Renal pelvis (tissue), 12 donors: ENCODE measurements at places on chromosomes 1 and 21.

DNA sequence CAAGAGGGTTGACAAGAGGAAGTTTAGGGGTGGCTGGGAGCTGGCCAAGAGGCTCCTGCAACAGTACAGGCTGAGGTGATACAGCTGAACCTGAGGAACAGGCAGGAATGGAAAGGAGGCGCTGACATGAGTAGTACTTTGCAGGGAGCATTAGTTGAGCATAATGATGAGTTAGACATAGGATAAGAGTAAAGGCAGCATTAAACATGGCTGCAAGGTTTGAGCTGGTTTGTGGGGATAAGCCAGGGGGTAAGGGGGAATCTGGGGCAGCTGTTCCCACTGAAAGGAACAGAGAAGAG, 20.6 kb downstream of the SLC30A10 start:
- DNase-seq = no peak

DNA sequence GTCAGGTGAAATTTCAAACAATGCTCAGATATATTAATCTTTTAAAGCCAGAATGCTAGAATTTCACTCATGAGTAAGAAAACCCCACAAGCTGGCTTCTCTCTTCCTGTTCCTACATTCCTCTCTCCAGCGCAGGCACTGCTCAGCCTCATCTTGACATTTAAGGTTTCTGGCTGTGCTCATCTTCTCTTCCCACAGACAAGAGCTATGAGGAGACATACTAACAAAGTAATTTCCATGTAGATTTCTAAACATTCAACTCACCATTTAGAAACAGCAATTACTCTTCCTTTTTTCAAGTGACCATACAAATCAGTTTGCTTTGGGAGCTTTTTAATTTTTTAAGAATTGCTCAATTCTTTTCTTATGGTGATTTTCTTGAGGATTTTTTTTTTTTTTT, 7.8 kb upstream of the LRRC8D start:
- no peak for DNase-seq

GRCh38 chr1:193408782-193409293, 222.4 kb upstream of the B3GALT2 start:
- peak; percentile 70 for DNase-seq

DNA sequence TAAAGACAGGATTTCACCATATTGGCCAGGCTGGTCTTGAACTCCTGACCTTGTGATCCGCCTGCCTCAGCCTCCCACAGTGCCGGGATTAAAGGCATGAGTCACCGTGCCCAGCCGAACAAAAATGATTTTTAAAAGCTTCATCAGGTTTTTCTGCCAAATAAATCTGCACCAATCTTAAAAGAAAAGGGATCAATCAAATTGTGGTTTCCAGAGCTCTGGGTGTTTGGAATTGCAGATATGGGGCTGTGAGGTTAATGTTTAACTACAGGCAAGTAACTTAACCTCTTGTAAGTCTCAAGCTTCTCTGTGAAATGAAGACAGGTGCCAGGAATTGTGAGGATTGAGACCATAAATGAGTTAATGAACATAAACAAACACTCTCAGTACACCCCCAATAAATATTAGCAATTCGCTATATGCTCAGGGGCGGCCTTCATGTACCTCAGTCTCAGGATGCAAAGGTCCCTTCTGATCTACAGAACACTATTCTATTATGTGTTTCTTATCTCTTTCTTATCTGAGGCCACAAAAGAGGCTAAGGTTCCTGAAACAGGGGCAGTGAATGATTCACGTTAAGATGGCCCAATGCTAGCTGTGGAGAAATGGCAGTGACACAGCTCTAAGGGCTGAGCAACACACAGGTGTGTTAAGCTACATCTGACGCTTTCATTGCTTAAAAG, 7.1 kb upstream of the GNPAT start:
- peak; percentile 23 for DNase-seq

- no peak for DNase-seq
These were observed 27.3 kb downstream of the STUM start for GRCh38 chr1:226575739-226576378.

DNA sequence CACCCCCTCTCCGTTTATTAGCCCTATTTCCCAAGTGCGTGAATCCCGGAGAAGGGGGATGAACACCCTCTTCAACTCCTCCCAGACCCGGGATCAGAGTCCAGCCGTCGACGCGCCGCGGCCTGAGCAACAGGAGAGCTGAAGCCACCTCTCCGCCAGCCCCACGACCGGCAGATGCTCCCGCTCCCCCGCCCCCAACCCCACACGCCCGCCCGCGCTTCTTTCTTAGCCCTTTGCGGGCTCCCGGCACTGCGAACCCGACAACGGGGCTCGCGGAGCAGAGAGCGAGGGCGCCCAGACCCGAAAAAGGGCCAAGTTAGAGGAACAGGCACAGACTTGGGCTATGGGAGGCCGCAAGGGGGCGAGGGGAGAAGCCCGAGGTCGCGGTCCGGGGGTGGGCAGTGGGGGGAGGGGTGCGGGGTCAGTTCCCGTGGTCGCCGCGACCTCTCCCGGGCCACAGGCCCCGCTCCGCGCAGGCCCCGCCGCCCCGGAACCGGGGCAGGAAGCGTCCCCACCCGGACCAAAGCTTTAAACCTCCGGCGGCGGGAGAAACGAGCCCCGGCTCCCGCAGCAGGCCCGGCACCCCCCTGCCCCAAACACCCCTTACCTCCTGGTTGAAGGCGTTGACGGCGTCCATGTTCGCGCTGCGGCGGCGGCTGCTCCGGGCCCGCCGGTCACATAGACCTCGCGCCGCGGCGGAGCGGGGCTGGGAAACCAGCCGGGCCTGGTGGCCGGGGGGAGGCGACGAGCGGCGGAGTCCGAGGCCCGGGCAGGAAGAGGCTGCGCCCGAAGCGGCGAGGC, 662 bp downstream of the SCAF4 start:
- peak; percentile 39 for DNase-seq

DNA sequence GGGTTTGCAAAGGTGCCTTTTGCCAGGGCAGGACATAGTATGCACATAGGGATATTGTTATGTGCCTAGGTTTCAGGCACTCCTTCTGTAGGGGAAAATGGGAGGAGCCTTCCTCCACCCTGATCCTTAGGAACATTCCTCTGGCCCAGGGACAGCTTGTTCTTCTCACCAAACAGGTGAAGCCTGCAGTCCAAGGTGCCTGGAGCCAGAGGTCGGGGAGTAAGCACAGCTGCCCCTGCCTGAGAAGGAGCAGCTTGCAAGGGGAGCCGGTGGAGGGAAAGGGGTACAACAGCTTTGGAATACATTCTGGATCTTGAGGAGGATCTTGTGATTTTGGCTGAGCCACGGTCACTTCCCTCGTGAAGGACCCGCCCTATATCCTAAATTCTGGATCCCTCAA, 82.4 kb upstream of the CD1D start:
- no peak for DNase-seq

DNA sequence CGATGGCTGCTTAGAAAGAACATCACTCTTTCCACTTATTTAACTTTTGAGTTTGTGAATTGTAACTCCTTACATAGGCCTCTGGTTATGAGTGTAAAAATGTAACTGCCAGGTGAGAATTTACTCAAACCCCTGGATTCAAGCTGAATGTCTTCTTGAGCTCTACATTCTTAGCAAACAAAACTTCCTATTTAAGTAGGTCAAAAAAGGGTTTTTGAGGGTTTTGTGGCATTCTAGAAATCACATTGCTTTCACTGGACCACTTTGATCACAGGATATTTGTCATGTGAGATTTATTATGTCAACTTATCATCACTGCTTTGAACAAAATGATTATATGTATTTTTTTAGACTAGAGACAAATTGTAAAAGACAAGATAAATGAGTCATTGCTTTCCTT, 5.7 kb downstream of the IL23R start:
- no peak for DNase-seq

DNA sequence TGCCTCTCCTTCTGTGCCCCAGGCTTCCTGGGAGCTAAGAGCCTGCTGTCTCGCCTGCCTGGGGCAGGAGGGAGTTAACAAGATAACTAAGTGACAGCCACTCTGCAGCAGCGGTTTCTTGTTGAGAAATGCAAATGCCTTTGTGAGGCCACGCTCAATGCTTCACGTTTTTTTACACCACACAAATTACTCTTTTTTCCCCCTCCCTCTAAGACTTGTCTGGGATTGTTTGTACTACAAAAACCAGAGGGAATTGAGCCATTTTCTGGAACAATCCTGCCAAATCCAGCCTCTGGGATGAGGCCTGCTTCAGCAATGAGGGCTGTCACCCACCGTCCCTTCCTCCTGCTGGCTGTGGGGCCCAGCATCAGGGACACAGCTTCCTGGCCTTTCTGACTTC, 119.6 kb downstream of the ACTL8 start:
- DNase-seq = peak; percentile 10

- DNase-seq = no peak
These were observed 277.0 kb downstream of the PTPRU start for GRCh38 chr1:29513357-29513756.

GRCh38 chr21:41610042-41610839, 102.3 kb upstream of the TMPRSS2 start:
- no peak for DNase-seq

GRCh38 chr1:64363616-64364015, 106.3 kb upstream of the CACHD1 start:
- no peak for DNase-seq

DNA sequence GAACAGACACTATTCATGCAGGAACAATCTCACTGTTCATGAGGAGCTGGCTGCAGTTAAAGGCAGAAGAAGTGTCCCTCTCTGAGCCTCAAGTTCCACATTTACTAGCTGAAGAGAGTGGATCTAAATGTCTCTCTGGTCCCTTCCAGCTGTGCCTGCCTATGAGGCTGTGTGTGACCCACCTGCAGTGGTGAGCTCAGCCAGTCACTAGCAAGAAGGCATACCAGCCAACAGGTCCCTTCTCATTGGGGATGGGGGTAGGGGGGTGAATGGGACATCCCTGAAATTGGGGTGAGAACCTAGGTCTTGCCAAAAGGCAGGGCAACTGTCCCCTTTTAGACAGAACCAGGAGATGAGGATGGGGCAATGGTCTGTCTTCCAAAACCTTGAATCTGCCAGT, 13.6 kb downstream of the RD3 start:
- no peak for DNase-seq

- no peak for DNase-seq
These were observed 45.0 kb upstream of the DNAJC6 start for GRCh38 chr1:65264197-65264929.

DNA sequence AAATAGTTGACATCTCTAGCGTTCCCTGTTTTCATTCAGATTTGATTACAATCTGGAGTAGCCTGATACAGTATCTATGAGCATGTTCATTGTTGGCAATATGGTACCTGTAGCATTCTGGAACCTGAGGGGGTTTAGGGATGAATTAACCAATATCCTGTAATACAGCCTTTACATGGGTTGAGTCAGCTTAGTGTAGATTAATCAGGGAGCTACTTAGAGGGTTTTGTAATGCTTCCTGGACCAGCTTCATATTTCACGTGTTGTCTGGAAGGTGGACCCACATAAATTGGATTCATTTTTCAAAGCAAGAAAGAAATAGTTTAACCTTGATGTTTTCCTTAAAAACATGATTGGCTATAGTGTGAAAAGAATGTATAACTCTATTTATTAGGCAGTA, 3.6 kb downstream of the OTUD3 start:
- DNase-seq = no peak

DNA sequence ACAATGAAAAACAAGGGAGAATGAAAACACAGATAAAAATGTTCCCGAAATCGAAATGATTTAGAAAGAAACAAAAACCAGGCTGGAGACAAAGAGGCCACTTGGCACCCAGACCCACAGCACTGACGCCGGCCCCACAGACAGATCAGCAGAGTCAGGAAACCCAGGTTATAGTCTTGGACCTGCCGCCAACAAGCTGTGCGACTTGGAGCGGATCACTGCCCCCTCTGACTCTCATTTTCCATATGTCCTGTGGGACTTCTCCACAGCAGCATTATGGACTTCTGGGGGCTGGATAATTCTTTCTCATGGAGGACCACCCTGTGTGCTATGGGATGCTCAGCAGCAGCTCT, 72.4 kb downstream of the MATN1 start:
- DNase-seq = no peak

GRCh38 chr1:6507461-6507911, 16.0 kb upstream of the PLEKHG5 start:
- no peak for DNase-seq

DNA sequence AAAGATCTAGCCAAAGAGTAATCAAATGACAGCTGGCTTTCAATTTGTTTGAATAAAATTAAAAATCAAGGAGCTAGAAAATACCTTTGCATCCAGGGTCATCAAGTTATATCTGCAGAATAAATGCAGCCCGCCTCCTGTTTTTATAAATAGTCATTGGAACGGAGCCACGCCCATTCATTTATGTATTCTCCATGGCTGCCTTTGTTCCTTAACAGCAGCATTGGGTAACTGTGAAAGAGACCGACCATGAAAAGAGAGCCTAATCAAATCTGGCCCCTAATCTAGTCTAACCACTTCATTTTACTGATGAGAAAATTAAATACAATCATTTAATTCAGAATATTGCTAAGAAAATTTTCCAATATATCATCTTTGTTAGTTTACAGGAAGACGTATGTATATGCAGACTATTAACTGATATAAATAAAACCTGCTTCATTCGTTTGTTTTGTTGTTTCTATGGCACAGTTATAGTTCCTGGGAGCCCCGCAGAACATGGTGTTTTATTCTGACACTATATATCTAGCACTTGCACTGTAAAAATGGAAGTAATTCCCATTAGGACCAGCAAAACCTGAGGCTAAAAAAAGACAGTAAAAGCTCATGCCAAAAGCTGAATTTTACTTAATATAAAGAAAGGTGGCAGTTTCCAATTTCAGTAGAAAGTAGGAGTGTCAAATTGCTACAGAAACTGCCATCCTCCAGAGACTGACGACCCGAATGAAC, 111.8 kb upstream of the PALMD start:
- no peak for DNase-seq

GRCh38 chr1:18642278-18643095, 11.8 kb downstream of the PAX7 start:
- DNase-seq = no peak

DNA sequence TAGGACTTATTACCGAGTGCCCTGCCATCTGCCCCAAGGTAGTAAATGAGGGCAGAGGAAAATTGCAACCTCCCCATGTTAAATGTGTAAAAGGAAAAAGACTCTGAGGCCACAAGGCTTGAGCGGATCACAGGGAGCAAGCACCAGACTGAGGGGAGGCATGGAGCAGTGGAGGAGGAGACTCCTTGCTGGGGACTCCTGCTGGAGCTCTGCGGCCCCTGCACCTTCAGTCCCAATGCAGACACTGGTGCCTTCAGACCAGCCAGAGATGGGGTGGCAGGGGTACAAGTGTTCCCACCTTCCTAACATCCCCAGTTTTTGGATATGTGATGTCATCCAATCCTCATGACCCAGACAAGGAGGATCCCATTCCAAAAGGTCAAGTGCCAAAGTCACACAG, 128.4 kb upstream of the NGF start:
- DNase-seq = no peak

DNA sequence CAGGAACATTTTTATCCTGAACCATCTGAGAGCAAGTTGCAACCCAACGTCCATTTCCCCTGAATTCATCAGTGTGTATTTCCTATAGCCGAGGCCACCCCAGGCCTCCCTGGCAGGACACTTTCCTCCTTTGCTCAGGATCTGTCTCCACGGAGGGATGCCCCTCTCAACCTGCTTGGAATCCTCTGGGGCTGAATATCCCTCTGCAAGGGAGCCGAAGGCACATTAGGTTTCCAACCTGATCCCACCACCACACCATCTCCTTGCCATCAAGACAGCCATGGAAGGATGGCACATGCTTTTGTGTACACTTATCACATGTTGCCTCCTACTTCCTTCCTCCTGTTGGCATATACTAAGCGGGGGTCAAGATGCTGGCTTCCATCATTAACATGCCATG, 74.8 kb upstream of the EDN2 start:
- DNase-seq = no peak

- DNase-seq = peak; percentile 57
These were observed 239.8 kb downstream of the USH2A start for GRCh38 chr1:216183454-216183853.

- no peak for DNase-seq
These were observed 1048.0 kb downstream of the PLA2G4A start for GRCh38 chr1:187876775-187877174.
